Mesendoderm (in vitro differentiated cells): ENCODE measurements at places on chromosomes 4 and X.

DNA sequence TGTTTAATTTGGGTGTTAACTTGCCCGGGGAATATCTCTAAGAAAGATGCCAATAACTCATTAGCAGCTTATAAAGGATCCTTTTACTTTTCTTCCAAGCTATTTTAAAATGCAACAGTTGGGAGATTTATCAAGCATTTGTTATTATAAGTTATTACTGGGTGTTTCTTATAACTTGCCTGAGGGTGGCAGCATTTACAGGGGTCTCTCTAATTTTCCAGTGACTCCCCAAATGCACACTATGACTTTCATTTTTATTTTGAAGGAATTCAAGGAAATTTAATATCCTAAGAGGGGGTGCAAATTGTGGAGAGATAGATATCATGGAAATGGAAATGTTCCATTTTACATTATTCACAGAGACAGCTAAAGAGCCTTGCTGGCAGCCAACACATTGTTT is 138.0 kb downstream of the PDGFRA start:
- no peak for DNase-seq

DNA sequence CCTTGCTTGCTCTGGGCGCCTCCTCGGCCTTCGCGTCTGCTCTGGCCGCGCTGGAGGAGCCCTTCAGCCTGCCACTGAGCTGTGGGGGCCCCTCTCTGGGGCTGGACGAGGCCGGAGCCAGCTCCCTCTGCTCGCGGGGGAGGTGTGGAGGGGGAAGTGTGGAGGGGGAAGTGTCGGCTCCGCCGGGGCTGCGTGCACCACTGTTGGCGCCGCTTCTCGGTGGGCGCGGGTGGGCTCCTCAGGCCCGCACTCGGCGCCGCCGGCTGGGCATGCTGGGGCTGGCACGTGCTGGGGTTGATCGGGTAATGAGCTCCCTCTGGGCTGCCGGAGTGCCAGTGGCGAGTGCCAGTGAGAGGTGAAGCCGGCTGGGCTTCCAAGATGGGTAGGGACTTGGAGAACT is 116.7 kb downstream of the CPXCR1 start:
- DNase-seq = no peak

DNA sequence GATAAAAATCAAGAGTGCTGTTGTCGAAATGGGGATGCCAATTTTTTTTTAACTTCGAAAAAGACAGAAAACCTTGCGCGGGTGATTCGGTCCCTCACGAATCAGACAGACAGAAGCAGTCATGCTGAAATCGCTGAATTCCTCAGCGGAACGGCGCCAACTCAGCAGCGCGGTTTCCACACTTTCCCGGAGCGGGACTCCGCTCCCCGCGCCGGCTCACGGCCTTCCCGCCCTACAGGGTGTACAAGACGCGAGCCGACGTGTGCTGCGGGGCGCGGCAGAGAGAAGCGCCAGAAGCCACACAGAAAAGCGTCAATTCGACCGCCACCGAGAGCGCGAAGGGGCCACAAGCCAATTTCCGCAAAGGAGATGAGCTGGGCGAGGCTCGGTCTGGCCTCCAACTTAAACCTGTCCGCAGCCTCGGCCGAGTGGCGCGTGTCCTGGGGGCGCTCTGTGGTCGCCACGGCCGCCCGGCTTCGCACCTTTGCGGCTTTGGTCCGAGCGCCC is 1.3 kb downstream of the NEXMIF start:
- peak; percentile 18 for DNase-seq

DNA sequence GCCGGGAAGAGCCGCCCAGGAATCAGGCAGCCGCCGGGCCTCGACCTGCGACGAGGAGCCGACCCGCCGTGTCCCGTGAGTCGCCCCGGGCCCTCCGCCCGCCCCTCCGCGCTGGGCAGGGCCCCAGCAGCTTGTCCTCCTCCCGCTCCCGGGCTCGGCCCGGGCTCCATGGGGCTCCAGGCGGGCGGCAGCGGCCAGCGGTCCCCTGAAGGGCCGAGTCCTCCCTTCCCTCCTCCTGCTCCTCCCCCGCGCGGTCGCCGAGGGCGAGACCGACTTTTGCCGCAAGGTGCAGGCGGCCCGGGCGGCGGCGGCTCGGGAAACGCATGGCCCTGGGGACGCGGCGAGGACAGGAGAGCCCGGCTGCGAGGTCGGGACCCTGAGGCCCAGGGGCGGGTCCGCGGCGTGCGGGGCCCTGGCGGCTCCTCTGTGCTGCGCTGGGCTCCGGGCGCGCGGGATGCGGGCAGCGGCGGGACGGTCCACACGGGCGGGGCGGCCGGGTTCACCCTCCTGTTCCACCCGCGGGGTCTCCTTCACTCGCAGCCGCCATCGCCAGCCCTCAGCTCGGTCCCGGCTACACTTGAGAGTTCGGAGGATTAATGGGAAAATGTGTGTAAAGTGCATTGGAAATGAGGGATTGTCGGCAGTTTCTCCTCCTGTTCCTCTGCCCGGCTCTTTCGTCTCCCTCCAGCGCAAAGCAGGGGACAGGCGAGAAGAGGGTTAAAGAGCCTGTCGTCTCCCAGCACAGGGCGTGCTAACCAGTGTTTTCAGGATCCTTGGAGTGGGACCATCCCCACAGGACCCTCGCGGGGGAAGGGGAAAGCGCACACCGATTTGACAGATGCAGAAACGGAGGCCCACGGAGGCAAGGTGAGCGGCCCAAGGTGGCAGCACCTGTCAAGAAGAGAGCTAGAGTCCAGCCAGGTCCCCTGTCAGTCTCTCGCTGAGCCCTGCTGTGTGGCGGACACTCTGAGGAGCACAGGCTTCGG is 16.6 kb upstream of the ZNF718 start:
- DNase-seq = peak; percentile 25

DNA sequence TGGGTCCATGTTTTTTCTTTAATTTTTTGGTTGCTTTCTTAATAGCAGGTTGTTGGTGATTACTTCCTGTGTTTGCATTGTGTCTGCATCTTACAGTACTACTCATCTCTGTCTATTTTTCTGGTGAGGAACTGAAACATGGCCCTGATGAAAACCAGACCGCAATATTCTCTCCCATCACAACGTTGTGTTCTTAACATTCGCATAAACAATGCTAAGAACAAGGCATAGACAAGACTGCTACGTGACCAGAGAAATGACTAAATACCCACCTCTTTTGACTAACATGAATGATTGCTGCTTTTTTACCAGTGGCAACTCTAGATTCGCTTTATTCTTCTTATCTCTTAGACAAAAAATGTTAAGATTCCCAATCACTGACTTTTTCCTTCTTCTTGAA is 179.1 kb downstream of the GC start:
- no peak for DNase-seq

DNA sequence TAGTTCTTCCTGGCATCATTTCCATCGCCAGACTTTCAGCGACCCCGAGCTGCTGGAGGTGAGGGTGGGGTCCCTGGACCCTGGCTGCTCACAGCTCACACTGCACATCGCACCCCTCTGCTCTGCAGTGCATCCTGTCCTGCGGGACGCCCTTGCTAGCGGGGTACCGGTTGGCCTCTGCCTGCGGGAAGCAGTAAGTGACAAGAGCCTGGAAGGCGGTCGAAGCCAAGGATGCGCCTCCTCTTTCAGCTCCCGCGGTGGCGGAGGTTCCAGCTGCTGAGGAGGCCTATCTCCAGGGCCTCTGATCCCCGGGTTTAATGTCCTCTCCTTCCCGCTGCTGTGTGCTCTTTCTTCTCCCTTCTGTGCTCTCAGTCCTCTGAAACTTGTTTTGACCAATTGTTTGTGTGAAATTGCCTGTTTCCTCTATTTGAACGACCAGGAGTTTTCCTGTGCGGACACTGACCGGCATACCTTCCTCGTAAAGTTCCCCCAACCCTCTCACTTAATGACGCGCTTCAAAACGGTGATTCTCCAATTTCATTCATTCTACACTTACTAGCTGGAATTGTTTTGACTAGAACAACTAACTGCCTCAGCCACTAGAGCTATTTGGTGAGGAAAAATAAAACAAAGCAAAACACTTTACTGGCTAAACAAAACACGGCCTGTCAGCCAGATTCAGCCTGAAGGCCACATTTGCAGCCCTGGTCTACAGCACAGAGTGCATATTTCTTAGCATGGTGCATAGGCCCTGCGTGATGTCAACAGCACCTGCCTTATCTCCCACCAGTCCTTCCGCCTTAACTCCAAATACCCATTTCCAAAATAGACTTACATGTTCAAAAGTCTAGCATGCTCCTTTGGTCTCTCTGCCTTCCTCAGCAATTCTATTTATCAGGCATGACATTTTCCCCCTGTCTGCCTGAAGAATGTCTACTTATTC is 28.0 kb downstream of the MGAT4D start:
- DNase-seq = peak; percentile 14

DNA sequence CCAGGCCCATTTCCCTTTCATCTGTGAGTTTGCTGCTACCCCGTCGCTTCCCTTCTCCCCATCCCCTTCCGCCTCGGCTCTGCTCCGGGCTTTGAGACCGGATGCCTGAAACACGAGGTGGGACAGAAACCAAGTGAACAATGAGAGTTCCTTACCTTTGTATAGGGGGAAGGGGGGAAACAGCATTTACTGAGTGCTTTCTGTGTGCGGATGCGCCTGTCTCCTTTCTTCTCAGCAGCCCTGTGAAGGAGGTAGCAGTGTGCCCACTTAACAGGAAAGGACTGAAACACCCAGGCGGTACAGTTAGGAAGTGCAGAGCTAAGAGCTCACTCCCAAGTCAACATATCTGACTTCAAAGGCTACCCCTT is 43.2 kb upstream of the TMSB15B start:
- no peak for DNase-seq

DNA sequence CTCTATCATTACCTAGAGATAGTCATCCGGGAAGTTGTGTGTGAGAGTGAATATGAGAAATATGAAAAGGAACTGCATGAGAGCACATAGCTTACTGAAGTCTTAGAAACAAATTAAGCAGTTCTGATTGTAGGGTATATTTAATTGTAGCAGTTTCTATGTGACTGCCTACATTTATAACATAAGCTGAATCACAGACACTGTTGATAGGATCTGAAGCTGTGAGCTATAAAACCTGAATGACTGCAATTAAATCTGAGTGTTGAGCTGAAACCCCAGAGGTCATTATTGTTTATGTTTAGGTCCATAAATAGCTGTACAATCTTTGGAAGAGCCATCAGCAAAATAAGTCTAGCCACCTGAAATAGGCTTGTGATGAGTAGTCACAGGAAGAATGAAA is 210.1 kb upstream of the CXCL13 start:
- DNase-seq = no peak

DNA sequence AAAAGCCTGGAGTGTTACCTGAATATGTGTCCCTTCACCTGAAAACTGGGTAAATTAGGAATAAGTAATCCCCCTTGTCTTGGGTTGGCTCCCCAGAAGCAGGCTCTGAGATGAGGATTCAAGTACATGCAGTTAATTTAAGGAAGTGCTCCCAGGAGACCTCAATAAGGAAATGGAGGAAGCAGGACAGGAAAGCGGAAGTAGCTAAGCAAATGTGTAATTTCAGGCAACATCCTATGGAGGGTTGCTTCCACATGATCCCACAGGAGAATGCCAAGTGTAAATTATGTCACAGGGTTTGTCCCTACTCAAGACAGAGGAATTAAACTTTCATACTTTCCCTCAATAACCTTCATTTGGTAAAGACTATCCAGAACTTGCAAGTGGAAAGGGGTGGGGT is 48.1 kb upstream of the ARHGEF6 start:
- DNase-seq = no peak

- DNase-seq = no peak
These were observed 117.4 kb upstream of the NALF2 start for GRCh38 chrX:69386681-69387080.

- DNase-seq = no peak
These were observed 842.1 kb downstream of the FSTL5 start for GRCh38 chr4:161321706-161322105.

DNA sequence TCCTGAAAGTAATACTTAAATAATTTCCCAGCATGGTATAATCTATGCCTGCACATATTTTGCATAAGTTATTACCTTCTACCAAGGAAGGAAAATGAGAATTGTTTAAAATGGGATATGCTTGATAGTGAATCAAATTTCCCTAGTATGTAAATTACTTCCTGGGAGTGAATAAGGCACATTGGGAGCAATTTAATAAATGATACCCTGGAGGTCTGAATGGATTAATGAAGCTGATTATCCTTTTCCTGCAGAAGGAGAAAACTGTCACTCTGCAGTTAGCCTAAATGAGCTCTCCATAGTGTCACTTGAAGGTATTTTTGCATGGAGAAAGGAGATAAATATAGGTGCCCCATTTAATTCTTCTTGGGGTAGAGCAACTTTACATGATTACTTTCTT is 2212.0 kb downstream of the PCDH7 start:
- no peak for DNase-seq

DNA sequence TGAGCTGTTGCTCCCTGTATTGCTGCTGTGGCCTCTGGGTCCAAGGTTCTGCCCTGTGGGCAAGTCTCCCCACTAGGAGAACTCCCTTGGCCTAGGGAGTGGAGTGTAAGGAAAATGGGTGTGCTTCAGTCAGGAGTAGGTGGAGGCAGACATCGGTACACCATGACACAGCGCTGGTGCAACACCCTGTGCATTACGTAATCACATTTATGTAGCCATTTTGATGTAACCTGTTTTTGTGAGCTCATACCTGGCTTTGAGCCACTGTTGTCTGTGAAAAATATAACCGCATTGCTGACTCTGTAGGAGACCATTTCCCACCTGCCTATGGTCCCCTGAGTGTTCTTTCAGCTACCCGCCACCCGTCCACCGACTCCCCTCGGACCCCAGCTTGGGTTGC is 700.5 kb upstream of the AGA start:
- DNase-seq = no peak

GRCh38 chr4:110344165-110344564 is 131.8 kb upstream of the ENPEP start:
- DNase-seq = peak; percentile 46

DNA sequence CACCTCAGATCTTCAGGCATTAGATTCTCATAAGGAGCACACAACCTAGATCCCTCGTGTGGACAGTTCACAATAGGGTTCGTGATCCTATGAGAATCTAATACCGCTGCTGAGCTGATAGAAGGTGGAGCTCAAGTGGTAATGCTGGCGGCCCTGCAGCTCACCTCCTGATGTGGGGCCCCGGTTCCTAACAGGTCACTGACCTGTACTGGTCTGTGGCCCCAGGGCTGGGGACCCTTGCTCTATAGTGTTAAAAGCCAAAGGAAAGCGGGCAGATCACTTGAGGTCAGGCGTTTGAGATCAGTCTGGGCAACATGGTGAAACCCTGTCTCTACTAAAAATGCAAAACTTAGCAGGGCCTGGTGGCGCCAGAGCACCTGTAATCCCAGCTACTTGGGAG is 1047.0 kb upstream of the FTHL17 start:
- DNase-seq = no peak

GRCh38 chrX:33211356-33212260 is at the start of gene DMD:
Gene DMD (minus strand): TSS chrX:33211549. CDS start chrX:33211312, 237 bp downstream.
- peak; percentile 55 for DNase-seq

DNA sequence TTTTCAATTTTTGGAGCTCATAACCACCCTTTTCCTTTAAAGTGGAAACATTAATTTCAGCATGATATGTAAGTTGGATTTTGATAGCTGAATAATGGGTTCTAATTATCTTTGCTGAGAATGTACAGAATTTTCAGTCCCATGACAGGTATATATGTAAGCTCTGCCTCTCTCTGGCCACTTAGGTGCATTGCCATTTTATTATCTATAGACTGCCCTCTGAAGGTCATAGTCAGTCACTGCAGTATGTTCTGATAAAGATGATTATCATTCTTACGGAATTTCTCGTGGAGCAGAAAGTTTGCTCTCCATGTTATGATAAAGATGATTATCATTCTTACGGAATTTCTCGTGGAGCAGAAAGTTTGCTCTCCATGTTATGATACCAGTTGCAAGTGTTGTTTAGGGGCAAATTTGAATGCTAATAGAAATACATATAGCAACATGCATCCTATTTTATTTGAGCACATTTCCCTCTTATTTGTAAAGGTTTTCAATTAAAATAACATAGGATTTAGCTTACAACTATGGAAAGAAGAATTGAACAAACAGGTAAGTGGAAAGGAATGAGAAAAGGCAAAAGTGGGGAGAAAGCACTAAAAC is 10.4 kb downstream of the AFP start:
- peak; percentile 67 for DNase-seq
